Stimulated activated CD8-positive, alpha-beta memory T cell treated with anti-CD3 and anti-CD28 coated beads, Interleukin-4, amount 100 ng/mL, for 4 hours (primary cell): ENCODE measurements at places on chromosomes 6 and 20.

DNA sequence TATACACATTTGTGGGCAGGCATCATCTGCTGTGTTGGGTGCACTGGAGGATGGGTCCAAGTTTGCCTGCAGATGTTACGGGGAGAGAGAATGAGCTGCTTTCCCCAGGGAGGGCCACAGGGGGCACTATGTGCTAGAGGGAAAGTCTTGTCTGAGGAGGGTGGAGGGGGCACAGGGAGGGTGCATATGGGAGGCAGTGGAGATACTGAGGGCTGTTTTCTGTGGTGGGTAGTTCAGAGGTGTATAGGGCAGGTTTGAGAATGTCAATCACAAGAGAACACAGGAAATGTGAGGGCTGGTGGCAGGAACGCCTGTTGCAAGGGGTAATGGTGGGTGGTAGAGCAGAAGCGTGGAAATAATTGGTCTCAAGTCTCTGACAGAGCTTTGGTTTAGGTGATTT is 7.7 kb upstream of the PTPRA start:
- peak; percentile 29 for DNase-seq

GRCh38 chr20:5590899-5591298 is 159.3 kb upstream of the SHLD1 start:
- DNase-seq: no peak

- no peak for DNase-seq
These were observed 249.1 kb downstream of the OGFRL1 start for GRCh38 chr6:71537717-71538116.

- DNase-seq: no peak
These were observed 91.2 kb downstream of the ISM1 start for GRCh38 chr20:13312300-13312699.

DNA sequence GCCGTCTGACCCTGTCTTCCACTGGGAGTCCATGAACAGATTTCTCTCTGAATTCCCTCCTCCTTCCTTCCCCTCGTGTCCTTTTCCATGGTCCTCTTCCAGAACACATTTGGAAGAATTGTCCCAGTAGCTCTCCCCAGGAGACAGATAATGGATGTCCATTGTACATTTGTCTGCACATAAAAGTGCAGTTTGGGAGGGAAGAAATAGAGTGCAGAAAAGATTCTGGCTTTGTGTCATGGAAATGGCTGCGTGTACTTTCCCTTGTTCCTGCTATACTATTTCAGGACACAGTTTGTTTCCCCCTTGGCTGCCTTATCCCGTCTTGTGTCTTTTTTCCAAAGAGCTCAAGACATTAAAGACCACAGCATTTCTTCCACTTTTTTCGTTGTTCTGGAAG is 127.6 kb downstream of the SYNDIG1 start:
- no peak for DNase-seq

- no peak for DNase-seq
These were observed 8.4 kb upstream of the SPINT3 start for GRCh38 chr20:45523821-45524220.

GRCh38 chr6:123830120-123830519 is 26.5 kb downstream of the NKAIN2 start:
- no peak for DNase-seq

DNA sequence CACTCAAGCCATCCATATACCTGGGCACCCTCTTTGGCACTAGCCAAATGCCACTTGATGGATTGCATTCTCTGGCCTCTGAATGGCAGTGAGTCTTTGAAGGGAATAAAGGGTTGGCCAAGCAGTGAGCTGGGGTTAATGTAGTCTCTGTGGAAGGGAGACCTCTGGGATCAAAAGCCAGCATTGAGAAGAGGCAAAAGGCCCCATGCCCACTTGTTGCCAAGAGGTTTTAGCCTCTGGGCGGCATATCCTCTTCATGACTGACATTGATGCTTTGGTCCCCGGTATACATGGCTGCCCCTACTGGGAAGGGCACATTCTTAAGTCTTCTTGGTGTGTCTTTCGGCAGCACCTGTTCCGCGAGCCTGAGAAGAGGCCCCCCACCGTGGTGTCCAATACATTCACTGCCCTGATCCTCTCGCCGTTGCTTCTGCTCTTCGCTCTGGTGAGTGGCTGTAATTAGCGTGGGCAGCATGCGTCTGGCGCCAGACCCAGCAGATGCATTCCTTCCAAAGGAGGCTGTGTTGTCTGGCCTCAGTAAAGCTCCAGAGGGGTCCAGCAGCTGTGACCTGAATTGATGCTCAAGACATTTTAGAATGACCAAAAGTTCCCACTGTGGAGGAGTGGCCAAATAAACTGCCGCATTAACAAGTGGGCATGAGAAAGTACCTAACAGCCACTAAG is 29.5 kb downstream of the GHRH start:
- DNase-seq: no peak

GRCh38 chr6:168658059-168658458 is 217.1 kb downstream of the SMOC2 start:
- no peak for DNase-seq

DNA sequence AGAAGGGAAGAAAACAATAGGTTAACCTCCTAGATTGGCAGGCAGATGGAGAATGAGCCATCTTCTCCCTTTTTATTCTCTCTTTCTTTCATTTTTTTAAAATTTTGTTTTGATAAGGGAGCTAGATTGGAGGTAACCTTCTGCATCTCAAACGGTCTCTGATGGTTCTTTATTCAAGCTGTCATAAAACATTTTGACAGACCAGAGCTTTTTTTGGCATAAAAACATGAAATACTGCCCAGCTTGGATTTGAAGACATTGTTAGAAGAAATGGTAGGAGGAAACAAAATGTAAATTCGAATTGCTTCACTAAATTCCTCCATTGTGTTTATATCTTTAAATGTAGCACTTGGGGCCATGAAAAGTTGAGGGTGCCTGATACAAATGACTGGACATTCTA is 158.5 kb downstream of the EPHA7 start:
- DNase-seq: no peak
